ENCODE measurements at places on chromosomes 7 and 10. TPM values are rescaled to one million over a fixed set of nuclear protein-coding genes. Genes with fewer than 3 reads are reported as not detected.

DNA sequence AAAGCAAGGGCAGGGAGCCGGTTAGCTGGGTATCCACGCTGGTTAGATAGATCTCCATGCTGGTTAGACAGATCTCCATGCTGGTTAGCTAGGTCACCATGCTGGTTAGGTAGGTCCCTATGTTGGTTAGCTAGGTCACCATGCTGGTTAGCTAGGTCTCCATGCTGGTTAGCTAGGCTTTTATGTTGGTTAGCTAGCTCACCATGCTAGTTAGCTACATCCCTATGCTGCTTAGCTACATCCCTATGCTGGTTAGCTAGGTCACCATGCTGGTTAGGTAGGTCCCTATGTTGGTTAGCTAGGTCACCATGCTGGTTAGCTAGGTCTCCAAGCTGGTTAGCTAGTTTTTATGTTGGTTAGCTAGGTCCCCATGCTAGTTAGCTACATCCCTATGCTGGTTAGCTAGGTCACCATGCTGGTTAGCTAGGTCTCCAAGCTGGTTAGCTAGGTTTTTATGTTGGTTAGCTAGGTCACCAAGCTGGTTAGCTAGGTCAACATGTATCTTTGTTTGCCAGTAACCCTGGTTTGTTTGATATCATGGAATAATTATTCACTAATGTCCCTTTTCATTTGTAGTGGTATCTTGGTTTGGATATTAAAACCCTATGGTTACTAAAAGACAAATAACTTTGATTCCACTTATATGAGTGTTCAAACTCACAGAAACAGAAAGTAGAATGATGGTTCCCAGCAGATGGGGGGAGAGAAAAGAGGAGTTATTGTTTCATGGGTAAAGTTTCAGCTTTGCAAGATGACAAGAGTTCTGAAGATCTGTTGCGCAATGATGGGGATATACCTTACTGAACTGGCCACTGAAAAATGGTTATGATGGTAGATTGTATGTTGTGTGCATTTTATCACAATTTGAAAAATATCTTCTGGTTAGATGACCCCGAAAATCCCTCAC lies 136.2 kb downstream of the PRPF18 start:
- DNase-seq: no peak

Gene RHOBTB1
- total RNA-seq: 22.2 TPM

- DNase-seq: no peak
Measured at GRCh38 chr10:116796910-116797513, 52.3 kb upstream of the ENO4 start.

GRCh38 chr10:79069325-79070080 lies 737 bp downstream of the ZMIZ1 start:
- no peak for DNase-seq

DNA sequence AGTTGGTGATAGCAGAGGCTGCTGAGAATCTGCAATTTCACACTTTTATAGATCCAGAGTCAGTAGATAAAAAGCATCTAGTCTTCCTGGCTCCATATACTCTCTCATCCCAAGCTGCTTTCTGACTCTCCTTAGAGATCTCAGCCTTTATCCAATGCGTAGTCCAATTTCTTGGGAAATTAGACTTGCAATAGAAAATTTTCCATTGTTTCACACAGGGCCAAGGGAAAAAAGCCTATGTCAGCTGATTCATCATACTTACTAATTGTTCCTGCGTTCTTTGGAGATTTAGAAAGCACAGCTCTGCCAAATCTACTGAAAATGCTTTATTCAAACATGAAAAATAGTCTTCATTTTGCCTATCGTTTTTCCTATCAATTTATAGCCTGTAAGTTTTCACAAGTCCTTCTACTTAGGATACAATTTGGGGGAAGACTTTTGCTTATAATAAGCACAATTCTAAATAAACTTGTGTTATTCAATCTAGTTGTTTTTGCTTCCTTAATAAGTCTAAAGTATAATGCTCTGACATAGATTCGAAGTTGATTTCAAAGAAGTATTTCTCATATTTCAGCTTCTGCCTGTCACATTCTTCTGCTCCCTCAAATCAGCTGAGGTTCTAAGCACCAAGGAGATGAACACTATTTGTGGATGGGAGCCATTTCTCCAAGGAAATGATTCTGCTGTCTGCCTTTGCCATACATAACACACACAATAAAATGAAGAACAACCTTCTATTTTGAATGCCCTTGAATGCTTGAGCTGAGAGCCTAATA lies 165.4 kb downstream of the ADAM12 start:
- no peak for DNase-seq

DNA sequence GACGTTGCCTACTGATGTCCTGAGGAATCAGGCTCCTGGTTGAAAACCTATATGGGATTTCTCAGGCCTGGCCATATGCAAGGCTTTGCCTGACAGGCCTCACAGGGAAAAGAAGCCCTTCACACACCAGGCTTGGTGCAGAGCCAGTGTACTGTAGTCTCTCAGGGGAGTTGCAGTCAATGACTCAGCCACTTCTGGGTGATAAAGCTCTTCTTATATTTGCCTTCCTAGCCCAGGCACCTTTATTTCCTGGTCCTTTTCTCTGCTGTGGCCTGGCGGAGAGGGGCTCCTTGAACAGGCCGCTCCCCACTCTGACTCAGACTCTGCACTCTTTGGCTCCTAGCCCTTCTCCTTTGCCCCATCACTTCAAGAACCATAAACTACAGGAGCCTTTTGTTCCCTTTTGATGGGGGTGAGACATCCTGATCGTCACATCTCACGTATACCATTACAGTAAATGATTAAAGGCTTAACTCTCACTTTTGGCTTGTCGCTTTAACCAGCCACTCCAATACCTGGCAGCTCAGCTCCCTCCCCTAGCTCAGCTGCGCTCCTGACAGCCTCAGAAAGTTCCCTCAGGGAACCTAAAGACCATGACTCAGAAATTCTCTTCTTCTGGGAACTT lies 33.5 kb downstream of the DPY19L1 start:
- peak; percentile 83 for DNase-seq

Gene ZNF800
- total RNA-seq: 11.5 TPM

Gene MYPN
- total RNA-seq: 0.36 TPM

GRCh38 chr7:87414794-87415188 lies 60.7 kb downstream of the ABCB4 start:
- peak; percentile 69 for DNase-seq

Gene ANKRD22
- total RNA-seq: 0.12 TPM

Gene FGF8
- not detected for total RNA-seq

DNA sequence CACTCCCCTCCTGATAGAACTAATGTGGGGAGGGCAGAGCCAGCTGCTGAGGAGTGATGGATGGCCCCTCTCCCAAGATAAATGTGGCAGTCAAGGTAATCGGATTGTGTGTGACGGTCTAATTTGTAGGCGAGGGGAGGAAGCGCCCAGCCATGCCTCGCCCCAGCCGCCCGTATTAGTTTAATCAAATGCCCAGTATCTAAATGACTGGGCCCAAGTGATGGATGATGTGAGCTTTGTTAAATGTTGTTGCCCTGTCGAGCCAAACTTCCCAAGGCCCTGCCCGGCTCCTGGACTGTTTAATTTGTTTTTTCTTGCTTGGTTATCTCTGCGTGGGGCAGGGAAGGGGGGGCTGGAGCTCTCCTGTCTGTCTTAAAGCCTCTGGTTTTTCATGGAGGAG lies 88.4 kb upstream of the PPIF start:
- DNase-seq: no peak

- no peak for DNase-seq
Measured at GRCh38 chr7:45574669-45575500, 717 bp downstream of the ADCY1 start.

DNA sequence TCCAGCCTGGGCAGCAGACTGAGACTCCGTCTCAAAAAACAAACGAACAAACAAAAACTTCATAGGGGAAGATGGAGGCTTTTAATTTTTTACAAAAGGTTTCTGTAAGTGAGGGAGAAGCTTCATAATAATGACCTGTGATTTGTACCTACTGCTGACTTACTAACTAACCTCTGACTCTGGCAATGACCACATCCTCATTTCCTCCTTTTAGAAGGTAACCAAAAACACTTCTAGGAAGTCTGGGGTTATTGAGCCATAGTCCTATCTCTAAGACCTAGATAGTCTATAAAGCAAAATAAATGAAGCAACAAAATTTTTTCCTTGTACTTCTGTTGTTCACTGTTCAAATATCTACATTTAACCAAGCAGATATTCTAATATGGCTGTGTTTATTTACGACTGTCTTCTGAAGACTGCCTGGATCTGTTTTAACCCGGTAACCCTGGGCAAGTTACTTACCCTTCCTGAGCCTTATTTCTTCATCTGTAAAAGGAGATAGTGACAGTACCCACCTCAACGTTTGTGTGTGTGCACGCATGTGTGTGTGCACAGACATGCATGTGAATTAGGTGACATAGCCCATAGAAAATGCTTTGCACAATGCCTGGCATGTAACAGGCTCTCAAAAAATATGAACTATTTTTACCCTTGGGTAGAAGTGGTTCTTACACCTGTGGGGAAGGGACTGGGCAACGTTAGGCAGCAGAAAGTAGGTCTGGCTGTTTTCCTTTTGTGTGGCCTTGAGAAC lies 30.8 kb upstream of the SMNDC1 start:
- DNase-seq: no peak

- DNase-seq: no peak
Measured at GRCh38 chr7:26813432-26813831, 51.0 kb downstream of the SKAP2 start.

DNA sequence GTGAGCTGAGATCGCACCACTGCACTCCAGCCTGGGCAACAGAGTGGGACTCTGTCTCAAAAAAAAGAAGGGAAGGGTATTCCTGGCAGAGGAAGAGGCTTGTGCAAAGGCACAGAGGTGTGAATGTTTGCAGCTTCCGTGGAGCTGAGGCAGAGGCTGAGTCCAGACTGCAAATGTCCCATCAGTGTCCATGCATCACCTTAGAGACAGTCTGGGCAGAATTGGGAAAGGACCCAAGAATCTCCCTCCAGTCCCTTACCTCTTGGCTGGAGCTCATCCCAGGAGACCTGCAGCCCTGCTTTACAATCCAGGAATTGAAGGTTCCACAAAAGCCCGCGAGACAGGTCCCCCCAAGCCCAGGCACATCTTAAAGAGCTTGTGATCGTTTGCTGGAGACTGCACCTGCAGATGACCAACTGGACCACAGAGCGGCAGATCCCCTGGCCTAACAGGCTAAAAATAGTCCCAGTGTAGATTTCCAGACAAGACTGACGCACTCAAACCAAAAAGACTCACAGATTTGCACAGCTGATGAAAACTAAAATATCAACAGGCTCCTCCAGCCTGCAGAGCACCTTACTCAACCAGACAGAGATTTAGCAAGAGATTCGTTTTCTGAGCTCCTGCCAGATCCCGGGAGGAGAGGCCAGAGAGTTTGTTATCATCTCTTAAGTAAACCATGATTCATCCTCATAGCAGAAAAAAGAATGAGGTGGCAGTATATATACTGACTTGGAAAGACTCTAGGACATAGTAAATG lies 22.9 kb upstream of the NANOS1 start:
- DNase-seq: peak; percentile 52

Gene MUC12
- total RNA-seq: 1.7 TPM

All from epithelial cell of proximal tubule (primary cell).